ENCODE measurements at places on chromosomes 7 and 10. TPM values are rescaled to one million over a fixed set of nuclear protein-coding genes. Genes with fewer than 3 reads are reported as not detected.

SFTPA1 gene
- not detected for total RNA-seq

ATG9B gene
- total RNA-seq: under 0.01 TPM

SOSTDC1 gene
- total RNA-seq: 0.15 TPM

NPC1L1 gene
- 0.17 TPM for total RNA-seq

SEMA3D gene
- 2.6 TPM for total RNA-seq

AGBL3 gene
- 0.83 TPM for total RNA-seq

BAIAP2L1 gene
- 1.3 TPM for total RNA-seq

LIPK gene
- total RNA-seq: not detected

ADAMTS14 gene
- 29.4 TPM for total RNA-seq

GRM3 gene
- total RNA-seq: not detected

ADO gene
- 26.1 TPM for total RNA-seq

CXCL12 gene
- total RNA-seq: 42.0 TPM

FXYD4 gene
- not detected for total RNA-seq

PHYHIPL gene
- not detected for total RNA-seq

DMBT1 gene
- under 0.01 TPM for total RNA-seq

EBLN1 gene
- not detected for total RNA-seq

ZEB1 gene
- 181 TPM for total RNA-seq

DNAH11 gene
- total RNA-seq: under 0.01 TPM

NCF1 gene
- total RNA-seq: not detected

LIPJ gene
- not detected for total RNA-seq

TMEM72 gene
- not detected for total RNA-seq

ADCYAP1R1 gene
- total RNA-seq: not detected

HELLS gene
- total RNA-seq: 5.8 TPM

TMEM236 gene
- total RNA-seq: under 0.01 TPM

LBX1 gene
- not detected for total RNA-seq

TDRD1 gene
- total RNA-seq: 0.50 TPM

COL13A1 gene
- 21.5 TPM for total RNA-seq

TMEM139 gene
- total RNA-seq: 0.50 TPM

All from smooth muscle cell of trachea (primary cell).